RKO (cell line): ENCODE measurements at places on chromosomes 2 and 18.

GRCh38 chr2:18845854-18846445 lies 256.6 kb upstream of the NT5C1B start:
- no peak for DNase-seq

GRCh38 chr2:234019896-234020295 lies 30.6 kb upstream of the SPP2 start:
- DNase-seq, result no peak

DNA sequence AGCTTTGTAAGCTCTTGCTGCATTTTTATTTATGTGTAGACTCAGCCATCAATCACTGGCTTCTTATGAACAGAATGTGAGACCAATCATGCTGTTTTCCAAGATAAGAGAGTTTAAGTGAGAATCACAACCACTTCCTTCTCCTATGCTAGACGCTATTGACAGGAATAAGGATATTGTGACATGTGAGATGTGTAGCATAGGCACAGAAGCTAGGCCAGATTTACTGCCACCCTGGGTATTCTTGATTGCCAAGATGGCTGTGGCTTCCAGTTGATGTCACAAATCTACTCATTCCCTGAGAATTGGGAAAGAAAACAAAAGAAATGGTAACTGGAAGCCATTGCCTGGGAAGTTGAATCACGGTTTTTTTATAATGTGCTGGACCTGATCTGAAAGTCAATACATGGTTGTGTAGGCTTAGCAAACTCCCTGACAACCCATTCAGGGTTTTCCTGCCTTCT lies 49.9 kb downstream of the RAB27B start:
- no peak for DNase-seq

GRCh38 chr18:25038261-25038660 lies 313.7 kb downstream of the ZNF521 start:
- no peak for DNase-seq

GRCh38 chr2:5691985-5692529 lies at the start of gene SOX11:
Gene SOX11, plus strand, starts transcription at chr2:5692384. Its CDS starts 338 bp downstream, at chr2:5692722.
- DNase-seq, result no peak

DNA sequence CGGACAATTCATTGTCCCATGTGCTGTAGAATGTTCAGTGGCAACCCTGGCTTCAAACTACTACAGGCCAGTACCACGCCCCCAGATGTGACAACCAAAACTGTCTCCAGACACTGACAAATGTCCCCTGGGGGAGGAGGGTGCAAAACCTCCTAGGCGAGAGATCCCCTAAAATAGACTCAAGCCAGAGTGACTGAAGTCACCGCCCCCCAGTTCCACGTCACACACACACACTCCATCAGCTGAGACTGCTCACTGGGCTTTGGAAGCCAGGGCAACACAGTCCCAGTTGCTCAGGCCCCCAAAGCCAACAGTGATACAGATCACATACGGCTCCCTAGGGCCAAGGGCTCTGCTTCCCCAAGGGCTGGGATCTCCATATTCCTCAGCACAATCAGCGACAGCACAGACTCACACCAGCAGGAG lies 19.1 kb downstream of the HDAC4 start:
- no peak for DNase-seq

DNA sequence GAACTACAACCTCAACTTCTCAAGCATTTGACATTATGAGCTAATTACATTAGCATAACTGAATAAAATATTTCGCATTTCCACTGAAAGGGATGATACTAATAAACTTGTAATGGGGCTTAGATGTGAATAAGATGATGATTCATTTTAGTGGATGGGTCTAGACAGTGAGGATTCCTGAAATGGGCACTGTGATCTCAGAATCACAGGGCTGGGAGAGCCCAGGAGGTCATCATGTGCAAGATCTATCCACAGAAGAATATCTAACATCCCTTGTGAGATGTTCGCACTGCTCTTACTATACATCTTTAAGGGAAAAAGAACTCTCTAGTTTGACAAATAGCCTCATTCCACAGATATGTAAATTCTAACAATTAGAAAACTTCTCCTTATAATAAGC lies 245.7 kb downstream of the DYM start:
- DNase-seq, result no peak

DNA sequence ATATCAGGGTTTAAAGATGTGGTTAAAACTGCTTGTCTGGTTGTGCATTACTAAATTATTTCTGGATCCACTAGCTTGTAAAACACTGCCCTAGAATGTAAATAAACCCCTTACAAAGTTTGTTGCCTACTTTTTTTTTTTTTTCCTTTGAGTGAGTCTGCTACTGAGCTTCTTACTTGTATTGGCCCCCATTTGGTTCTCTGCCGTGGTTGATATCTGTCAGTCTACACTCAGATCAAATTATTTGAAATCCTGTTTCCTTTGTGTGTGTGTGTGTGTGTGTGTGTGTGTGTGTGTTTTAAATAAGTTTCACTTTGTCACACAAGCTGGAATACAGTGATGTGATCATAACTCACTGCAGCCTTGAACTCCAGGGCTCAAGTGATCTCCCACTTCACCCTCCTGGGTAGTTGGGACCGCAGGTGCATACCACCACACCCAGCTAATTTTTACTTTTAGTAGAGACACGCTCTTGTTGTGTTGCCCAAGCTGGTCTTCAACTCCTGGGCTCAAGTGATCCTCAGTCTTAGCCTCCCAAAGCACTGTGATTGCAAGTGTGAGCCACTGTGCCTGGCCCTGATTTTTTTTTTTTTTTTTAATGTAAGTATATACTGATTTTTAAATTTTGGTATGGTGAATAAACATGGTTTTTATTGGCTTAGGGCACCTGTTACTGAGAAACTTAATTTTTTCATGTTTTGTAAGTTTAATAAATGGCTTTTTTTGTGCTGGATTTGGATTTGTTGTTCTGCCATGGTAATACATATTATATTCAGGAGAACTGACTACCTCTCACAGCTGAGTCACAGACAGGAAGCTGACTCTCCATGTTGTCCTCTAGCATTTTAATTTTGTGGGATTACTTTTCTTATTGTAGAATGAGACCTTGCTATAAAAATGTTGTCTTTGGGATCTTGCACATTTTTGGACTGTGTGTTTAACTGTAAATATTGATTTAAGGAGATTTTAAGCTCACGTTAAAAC lies 48.5 kb downstream of the MAP4K4 start:
- peak; percentile 86 for DNase-seq

GRCh38 chr18:59127047-59127446 lies 12.6 kb upstream of the SEC11C start:
- DNase-seq, result no peak

DNA sequence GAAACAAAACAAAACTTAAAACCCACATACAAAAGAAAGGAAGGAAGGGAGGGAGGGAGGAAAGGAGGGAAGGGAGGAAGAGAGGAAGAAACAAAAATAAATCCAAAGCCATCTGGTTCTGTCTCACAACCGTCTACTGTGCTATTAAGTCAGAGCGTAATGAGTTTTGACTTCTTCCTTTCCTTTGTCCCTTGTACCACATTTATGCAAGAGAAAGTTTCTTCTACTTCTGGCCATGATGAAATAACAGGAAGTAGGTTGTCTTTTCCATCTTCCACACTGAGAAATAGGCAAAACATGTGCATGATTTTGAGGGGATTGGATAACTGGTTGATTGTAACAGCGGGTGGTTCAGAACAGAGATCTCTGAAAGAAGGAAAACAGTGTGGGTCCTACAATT lies 121.4 kb downstream of the CTAGE1 start:
- no peak for DNase-seq

GRCh38 chr2:84494070-84494469 lies 22.2 kb upstream of the DNAH6 start:
- peak; percentile 51 for DNase-seq
